ENCODE measurements at places on chromosomes 11 and 22. TPM values are rescaled to one million over a fixed set of nuclear protein-coding genes. Genes with fewer than 3 reads are reported as not detected.

DNA sequence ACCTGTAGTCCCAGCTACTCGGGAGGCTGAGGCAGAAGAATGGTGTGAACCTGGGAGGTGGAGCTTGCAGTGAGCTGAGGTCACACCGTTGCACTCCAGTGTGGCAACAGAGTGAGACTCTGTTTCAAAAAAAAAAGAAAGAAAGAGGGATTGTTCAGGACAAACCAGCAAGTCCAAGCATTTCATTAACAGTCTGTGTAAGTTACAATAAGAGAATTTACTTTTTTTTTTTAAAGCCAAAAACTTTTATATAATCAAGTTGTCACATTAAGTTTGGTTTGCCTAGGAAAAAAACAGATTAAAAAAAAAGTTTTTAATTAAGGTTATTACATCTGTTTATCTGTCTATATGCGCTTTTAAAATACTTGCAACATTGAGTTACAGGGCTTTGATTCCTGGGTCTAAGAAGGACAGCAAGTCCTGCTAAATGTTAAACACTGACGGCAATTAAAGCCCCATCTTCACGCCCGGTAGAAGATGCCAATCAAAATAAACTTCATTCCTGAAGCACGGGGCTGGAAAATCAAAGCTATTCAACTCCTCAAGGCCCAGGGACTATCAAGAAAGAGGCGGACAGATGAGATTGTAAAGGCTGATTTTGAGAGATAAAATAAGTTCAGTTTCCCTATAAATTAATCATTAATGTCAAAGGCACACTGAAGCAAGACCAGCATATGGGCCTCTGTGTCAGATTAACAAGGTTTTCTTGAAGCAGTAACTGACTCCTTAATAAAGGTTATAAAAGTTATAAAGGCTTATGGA, 10.7 kb downstream of the TMEM138 start:
- no peak for DNase-seq

GRCh38 chr22:17087498-17088131, 2.8 kb downstream of the IL17RA start:
- DNase-seq = peak; percentile 83

GRCh38 chr11:130886704-130887103, 29.6 kb downstream of the SNX19 start:
- DNase-seq = no peak

The PDGFB gene
- total RNA-seq = 18.2 TPM

DNA sequence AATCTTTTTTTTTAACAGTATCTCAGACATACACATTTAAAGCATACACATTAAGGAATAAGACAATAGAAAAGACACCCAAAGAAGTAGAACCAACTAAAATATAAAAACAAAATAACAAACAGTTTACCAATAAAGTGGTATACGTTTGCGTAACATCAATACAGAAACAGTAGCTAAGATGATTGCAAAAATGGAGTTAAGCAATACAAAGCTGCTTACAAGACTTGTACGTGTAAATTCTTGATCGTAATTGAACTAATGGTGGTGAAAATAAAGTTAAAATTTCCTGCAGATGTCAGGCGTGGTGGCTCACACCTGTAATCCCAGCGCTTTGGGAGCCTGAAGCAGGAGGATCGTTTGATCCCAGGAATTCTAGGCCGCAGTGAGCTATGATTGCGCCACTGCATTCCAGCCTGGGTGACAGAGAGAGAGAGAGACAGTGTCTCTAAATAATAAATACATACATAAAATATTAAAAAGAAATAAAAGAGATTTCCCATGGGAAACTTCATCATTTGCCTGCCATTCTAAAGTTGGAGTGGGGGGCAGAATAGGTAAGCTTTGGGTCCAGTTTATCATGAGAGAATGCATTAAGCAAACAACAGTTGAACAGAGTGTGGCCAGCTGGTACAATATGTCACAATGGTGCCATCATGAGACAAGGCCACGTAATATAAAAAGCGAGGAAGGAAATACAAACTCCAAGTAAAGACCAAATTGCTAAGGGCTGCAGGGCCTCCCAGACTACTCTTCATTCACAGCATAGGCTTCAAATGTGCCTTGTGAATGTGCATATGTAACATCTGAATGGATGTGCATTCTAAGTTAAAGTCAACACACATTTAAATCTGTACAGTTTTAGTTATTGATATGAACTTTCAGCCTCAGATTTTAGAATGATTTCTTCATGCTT, 38.9 kb upstream of the EED start:
- no peak for DNase-seq

The OR6T1 gene
- total RNA-seq = not detected

DNA sequence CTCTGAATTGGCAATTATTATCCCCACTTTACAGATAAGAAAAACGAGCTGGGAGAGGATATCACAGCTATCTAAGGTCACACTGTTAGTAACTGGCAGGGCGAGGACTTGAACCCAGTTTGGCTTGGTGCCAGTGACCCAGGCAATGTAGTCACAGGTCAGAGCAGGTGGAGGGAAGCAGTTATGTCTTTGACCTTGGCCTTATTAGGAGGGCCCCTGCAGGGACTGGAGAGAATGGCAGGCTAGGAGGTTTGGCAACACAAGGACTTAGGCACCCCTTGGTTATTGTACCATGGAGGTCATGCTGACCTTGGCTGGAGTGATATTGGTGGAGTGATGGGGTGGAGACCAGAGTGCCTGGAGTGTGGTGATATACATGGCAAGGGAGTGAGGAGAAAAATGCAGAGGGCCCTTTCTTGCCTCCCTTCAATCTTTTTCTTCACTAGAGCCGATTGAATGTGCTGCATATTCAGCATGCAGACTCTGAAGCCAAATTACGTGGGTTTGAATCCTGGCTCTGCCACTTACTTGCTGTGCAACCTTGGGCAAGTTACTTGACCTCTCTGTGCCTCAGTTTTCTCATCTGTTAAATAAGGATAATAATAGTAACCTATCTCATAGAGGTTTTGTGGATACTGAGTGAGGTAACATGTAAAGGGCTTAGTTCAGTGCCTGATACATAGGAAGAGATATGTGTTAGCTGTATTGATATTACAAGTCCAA, 92.7 kb upstream of the TBCEL start:
- no peak for DNase-seq

The P2RX6 gene
- total RNA-seq = 11.8 TPM

GRCh38 chr11:9731256-9731655, 67.4 kb downstream of the SWAP70 start:
- no peak for DNase-seq

The KRTAP5-8 gene
- not detected for total RNA-seq

- DNase-seq = no peak
Measured at GRCh38 chr22:46251266-46251665, 1.2 kb upstream of the CDPF1 start.

The MCM5 gene
- total RNA-seq = 26.2 TPM

- DNase-seq = no peak
Measured at GRCh38 chr22:50208939-50209892, 8.4 kb downstream of the SELENOO start.

The SLC22A8 gene
- total RNA-seq = not detected

The TPH1 gene
- 0.03 TPM for total RNA-seq

DNA sequence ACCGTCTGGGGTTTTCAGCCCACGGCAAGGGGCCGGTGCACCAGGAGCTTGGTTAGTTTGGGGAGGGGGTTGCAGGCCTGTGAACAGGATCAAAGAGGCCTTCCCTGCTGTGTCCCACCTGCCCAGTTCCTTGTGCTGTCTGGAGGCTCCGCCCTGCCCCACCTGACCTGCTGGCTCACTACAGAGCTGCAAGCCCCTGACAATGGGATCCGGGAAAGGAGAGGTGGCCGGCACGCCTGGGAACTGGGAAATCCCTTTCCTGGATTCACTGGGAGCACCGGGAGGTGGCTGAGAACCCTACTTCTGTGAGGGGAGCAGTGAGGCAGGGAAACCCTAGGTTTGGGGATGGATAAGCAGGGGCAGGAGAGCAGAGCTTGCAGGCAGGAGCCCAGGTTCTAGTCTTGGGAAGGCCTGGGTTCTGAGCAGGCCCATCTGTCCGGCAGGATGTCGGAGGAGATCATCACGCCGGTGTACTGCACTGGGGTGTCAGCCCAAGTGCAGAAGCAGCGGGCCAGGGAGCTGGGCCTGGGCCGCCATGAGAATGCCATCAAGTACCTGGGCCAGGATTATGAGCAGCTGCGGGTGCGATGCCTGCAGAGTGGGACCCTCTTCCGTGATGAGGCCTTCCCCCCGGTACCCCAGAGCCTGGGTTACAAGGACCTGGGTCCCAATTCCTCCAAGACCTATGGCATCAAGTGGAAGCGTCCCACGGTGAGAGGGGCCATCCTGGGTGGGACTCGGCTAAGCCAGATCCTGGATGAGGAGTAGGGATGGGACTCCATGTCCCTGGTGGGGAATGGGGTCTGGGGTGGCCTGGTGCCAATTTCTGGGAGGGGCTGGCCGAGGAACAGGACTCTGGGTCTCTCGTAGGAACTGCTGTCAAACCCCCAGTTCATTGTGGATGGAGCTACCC, 786 bp downstream of the CAPN1 start:
- peak; percentile 50 for DNase-seq

The CLDN5 gene
- 1.0 TPM for total RNA-seq

DNA sequence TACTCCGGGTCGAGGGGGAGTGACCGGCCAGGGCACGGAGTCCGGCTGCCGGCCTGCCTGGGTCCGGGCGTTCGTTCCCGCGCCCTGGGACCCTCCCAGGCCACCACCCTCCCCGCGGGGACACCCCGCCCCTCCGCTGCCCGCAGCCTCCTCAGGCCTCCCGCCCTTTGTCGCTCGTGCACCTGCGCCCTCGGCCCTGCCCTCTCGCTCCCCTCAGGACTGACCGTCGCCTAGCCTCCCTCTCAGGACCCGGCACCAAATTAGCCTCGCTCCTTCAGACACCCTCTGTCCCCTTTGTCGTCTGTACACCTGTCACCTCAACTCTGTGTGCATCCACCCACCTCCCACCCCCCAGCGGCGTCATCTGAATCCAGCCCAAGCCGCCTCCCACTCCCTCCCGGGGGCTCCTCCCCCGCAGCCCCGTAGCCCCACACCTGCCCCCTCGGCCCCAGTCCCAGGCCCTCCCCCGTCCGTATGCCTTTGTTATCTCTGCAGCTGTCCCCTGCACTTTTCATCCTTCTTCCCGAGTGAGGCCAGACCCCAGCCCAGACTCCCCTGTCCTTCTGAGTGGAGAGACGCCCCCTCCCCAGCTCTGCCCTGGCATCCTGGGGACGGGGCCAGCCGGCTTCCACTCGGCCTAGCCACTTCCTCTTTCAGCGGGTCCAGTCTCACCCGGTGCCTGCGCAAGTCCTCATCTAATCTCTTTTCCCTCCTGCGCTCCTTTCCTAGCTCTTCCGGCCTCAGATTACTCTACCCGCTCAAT, 643 bp downstream of the TIGD3 start:
- DNase-seq = no peak

The DERL3 gene
- 46.9 TPM for total RNA-seq

The SF1 gene
- 360 TPM for total RNA-seq

The OR52M1 gene
- total RNA-seq = not detected

- DNase-seq = no peak
Measured at GRCh38 chr22:22180738-22181285, 63.8 kb upstream of the VPREB1 start.

DNA sequence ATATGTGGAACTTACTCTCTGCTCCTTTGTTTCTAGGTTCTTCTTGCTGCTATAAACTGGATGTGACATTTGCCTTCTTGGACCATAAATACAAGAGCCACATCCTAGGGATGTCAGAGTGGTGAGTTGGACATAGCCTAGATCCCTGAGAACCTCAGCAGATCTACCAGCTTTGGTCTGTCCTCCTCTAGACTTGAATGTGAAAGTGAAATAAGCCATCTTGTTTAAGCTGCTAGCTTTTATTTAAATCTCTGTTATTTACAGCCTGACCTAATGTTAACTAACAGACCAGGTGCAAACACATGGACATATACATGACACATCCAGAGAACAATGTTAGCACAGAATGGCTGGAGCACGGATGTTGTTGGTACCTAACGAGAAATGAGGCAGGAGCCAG, 36.0 kb downstream of the SLN start:
- no peak for DNase-seq

DNA sequence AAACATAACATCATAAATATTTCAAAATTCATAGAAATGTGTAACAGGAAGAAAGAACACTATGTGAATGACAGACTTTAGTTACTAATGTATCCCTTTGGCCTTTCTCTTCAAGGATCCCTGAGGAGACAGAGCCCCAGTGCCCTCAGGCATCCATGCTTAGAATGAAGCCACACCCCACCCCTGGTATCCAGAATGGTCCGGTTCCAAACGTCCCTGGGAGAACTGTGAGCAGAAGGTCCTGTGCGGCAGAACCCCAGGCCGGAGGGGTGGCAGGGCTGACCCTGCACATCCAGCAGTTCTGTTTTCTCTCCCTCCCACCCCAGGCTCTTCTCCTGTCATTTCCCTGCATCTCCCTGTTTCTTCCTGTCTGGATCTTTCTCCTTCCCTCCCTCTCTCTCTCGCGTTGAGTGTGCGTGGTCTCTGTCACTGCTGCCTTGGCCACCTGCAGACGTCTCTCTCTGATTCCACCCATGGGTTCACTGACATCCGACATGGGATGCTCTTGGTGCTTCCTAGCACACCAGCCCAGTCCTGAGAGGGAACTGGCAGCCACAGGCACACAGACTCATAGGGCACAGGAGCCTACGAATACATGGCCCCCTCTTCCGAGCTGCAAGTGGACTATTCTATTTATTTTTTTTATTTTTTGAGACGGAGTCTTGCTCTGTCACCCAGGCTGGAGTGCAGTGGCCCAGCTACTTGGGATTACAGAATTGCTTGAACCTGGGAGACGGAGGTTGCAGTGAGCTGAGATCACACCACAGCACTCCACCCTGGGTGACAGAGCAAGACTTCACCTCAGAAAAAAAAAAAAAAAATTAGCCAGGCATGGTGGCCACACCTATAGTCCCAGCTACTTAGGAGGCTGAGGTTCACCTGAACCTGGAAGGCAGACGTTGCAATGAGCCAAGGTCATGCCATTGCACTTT, 5.7 kb downstream of the RFPL1 start:
- DNase-seq = no peak
